ENCODE measurements at places on chromosomes 7 and 10. TPM values are rescaled to one million over a fixed set of nuclear protein-coding genes. Genes with fewer than 3 reads are reported as not detected.

GRCh38 chr10:4453276-4453675, 372.7 kb upstream of the AKR1E2 start:
- no peak for DNase-seq

GRCh38 chr10:94315024-94315451, 47.7 kb downstream of the NOC3L start:
- no peak for DNase-seq

GRCh38 chr7:158024881-158025280, 562.7 kb downstream of the PTPRN2 start:
- no peak for DNase-seq

- no peak for DNase-seq
These were observed 15.8 kb downstream of the ZNF485 start for GRCh38 chr10:43622038-43622437.

- DNase-seq = peak; percentile 52
These were observed 98.1 kb downstream of the C10orf105 start for GRCh38 chr10:71621231-71622153.

DNA sequence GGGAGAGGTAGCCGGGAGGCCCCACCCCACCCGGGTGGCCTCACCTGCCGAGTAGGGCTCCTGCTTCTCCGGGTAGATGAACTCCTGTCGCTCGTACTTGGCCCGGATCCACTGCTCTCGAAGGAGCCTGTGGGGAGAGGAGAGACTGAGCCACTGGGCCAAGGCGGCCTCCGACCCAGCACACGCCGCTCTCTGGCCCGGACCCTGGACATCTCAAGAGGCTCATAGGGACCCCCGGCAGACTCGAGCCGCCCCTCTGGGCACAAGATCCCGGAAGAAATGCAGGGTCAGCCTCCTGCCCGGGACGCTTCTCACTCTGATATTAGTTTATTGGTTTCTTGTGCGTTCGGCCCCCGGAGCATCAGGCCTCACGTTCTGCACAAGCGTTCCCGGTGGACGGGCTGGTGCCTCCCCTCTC, 34.5 kb downstream of the ADAP1 start:
- DNase-seq = peak; percentile 39

GRCh38 chr10:68697106-68697505, 23.9 kb upstream of the CCAR1 start:
- DNase-seq = no peak

DNA sequence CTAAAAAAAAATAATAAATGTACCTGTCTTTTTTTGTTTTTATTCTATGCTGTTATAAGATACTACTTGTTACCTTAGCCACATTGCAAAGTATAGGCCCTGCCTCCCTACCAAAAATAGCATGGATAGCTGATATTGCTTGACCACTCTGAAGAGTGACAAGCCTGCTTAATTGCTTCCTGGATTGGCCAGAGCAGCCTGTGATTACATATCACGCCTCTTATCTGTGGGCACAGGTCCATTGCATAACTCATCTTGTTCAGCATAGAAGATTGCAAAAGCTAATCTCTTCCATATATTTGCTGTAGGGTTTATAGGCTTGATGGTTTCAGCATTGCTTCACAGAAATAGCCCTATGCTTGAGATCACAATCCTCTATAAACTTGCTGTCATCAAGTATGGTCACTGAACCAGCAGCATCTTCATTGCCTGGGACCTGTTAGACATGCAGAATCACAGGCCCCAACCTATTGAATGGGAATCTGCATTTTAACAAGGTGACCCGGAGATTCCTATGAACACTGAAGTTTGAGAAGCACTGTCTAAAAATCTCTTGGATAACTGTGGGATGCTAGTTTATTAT, 280.8 kb upstream of the CDC14C start:
- DNase-seq = no peak

DNA sequence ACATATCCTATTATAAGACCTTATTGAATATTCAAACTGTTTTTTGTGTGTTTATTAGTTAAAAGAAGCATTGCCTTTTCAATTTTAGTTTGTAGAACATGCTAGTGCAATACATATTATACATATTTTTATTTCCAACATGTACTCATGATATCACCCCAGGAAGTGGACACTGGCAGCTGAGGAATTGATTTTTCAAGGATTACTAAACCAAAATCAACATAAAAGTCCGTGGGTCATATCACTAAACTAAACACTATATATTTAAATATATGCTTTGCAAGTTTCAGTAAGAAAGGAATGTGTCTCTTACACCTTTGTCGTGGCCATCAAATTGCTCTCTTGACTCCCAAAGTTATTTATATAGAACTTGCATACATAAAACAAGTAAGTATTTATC, 185.2 kb downstream of the AGMO start:
- no peak for DNase-seq

GRCh38 chr10:17214526-17214925, 13.1 kb upstream of the TRDMT1 start:
- no peak for DNase-seq

DNA sequence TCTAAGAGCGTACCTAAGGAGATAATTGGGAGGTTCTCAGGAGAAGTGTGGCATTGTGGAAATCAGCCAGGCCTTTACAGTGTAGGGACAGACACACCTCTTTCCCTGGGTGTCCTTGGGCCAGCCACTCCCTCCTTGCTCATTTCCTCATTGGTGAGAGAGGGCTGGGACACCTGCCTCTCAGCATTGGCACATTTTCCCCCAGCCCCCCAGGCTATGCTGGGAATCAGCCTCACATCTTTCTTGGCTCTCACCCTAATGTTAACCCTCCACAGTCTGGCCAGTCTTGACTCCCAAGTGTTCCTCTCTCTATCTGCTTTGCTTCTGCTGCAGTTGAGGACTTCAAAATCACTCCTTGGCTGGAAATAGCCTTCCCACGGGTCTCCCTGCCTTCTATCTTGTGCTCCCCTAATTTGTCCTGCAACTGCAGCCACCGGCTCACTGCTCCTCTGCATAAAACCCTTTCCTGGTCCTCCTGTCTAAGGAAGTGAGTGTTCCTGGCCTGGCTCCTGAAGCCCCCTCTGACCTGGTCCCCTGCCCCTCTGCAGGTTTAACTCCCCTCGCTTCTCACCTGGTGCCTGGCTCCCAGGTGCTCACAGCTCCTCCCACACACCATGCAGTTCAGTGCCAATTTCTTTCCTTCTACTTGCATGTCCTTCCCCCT, 15.8 kb downstream of the TBXAS1 start:
- no peak for DNase-seq

- DNase-seq = peak; percentile 42
These were observed 2.2 kb upstream of the CUX1 start for GRCh38 chr7:101814991-101815825.

- DNase-seq = no peak
These were observed 5.6 kb downstream of the IL2RA start for GRCh38 chr10:6056411-6057135.

GRCh38 chr10:87092861-87093631, 1.6 kb downstream of the GLUD1 start:
- DNase-seq = no peak

DNA sequence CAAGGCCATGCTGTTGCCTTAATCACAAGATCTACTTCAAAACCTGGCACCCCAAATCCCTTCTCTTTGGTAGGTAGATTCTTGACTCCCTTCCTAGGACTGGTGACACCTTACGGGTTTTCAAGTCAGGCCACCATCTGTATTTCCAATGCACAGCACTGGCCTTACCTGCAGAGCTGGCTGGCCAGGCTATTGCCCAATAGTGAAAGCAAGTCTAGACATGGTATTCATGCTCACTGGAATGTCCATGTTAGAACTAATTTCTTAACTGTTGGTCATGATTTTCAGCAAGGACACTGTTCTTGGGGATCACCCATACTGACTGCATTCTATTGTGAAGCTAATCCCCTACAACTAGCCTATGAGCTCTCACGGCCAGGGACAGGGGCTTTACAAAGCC, 313.1 kb upstream of the RNF32 start:
- no peak for DNase-seq

DNA sequence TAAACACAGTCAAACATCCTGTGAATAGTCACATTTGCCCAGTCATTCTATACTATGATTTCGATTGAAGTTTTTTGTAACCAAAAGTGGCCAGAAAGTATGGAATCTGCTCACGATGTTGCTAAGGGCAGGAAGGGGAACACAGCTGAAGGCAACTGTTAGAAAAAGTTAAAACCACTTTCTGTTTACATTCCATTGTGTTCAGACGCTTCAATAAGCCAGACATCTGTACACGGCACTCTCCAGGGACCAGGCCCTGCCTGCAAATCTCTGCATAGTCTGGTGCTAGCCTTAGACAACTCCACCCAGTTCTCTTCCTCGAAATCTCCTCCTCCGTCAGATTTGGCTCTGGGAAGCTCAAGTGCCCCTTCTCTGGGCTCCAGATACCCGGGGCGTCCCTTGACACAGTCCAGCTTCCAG, 17.1 kb upstream of the TMEM120A start:
- DNase-seq = peak; percentile 78

- peak; percentile 36 for DNase-seq
These were observed 2.8 kb upstream of the GPRIN2 start for GRCh38 chr10:46559231-46559671.

DNA sequence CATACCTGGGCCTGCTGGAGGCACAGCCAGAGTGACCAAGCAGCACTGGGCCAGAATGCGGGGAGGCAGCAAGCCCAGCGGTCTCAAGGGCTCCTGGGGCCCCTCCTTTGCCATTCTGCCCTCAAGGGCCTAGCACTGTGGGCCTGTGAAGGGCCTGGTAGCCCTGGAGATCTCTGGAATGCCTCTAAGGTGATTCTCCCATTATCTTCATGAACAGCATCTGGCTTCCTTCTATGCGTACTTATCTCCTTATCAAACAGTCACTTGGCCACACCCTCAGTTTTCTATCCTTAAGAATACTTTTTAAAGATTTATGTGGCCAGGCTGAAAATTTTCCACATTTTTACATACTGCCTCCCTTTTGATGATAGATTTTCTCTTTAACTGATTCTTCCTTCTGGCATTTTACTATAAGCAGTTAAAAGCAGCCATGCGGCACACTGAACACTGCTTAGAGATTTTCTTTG, 67.5 kb upstream of the CCNY start:
- DNase-seq = no peak

- DNase-seq = no peak
These were observed 1.2 kb downstream of the BRI3 start for GRCh38 chr7:98282703-98283102.

DNA sequence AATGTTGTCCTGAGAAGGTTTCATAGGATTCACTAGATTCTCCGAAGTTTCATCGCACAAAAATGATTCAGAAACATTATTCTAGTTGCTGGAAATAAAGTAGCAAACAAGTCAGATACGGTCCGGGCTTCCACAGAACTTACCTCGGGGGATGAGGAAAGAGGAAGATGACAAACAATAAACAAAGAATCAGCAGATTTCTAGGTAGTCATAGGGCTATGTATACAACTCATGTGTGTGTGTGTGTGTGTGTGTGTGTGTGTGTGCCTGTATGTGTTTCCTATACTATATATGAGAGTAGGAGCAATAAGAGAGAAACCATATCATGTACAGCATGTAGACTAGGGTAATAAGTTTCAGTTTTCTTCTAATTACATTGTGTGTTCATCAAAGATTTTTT, 16.5 kb downstream of the TMEM236 start:
- no peak for DNase-seq

DNA sequence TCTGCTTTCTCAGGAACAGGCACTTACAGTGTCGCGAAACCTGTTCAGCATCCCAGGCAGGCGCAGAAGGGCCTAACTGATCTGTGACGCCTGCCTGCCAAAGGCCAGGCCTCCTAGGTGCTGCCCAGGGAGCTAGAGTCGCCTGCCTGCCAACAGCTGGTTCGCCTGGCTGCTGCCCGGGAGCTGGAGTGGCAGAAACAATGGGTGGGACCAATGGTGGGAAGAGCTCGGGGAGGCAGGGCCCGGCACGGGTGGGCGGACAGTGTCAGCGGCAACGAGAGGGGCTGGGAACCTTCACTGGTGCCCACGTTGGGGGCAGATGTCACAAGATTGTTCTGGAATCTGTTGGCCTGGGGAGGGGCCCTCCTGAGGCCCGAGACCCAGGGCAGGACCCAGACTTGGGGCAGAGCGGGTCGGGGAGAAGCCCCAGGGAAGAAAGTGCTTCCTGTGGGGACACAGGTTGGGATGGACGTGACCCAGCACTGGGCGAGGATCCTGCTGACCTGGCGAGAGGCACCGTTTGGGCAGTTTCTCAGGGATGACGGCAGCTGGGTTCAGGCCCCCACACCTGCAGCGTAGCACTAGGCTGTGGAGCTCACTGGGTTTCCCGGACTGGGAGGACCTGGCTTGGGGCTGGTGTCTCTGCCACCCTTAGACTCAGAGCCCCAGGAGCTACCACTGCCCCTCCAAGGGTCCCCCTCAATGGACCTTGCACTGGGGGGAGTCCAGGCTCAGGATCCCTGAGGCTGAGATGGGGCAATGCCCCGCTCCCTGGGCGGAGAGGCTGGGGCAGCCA, 181.8 kb downstream of the ELFN1 start:
- peak; percentile 22 for DNase-seq

- no peak for DNase-seq
These were observed 19.9 kb upstream of the SP4 start for GRCh38 chr7:21407796-21408480.

GRCh38 chr7:44292876-44293560, 32.4 kb downstream of the CAMK2B start:
- DNase-seq = no peak

The AKR1D1 gene
- total RNA-seq = not detected

The CAMK2B gene
- total RNA-seq = 50.0 TPM

The ASNS gene
- total RNA-seq = 3.9 TPM

The MRC1 gene
- total RNA-seq = 12.5 TPM

The TAS2R41 gene
- total RNA-seq = not detected

The UTF1 gene
- total RNA-seq = not detected

The CPA2 gene
- total RNA-seq = not detected

The ACBD7 gene
- total RNA-seq = not detected

The MORN4 gene
- 1.8 TPM for total RNA-seq

The HTR7 gene
- 1.3 TPM for total RNA-seq

The PTN gene
- 1.2 TPM for total RNA-seq

Measured in psoas muscle (tissue), 8 donors.